ENCODE measurements at places on chromosomes 2 and 18. TPM values are rescaled to one million over a fixed set of nuclear protein-coding genes. Genes with fewer than 3 reads are reported as not detected.

- DNase-seq: no peak
Observed at GRCh38 chr2:79861059-79861374, 348.2 kb downstream of the CTNNA2 start.

GRCh38 chr2:178630581-178630980 lies 150.3 kb downstream of the PLEKHA3 start:
- no peak for DNase-seq

GRCh38 chr2:88450186-88450585 lies 2.3 kb downstream of the FOXI3 start:
- DNase-seq: no peak

- no peak for DNase-seq
Observed at GRCh38 chr2:25402477-25402876, 60.8 kb upstream of the DNMT3A start.

TCF4 gene
- 46.3 TPM for polyA plus RNA-seq

RND3 gene
- 45.0 TPM for polyA plus RNA-seq

MYCN gene
- 0.35 TPM for polyA plus RNA-seq

UGT1A10 gene
- polyA plus RNA-seq: not detected

SRD5A2 gene
- 2.4 TPM for polyA plus RNA-seq

RIT2 gene
- polyA plus RNA-seq: 0.65 TPM

HOXD3 gene
- polyA plus RNA-seq: 1.6 TPM

Data from urinary bladder (tissue), 4 donors.